PC-9 (cell line): ENCODE measurements at places on chromosomes 12 and 14. TPM values are rescaled to one million over a fixed set of nuclear protein-coding genes. Genes with fewer than 3 reads are reported as not detected.

GPR84 gene
- total RNA-seq = not detected in 2 replicates

BMAL2 gene
- 56.7 and 87.9 TPM in 2 replicates for total RNA-seq

NANOG gene
- total RNA-seq = not detected in 2 replicates

- DNase-seq = peak; percentile 56
Observed at GRCh38 chr12:56839915-56840325, 76.8 kb downstream of the HSD17B6 start.

DNA sequence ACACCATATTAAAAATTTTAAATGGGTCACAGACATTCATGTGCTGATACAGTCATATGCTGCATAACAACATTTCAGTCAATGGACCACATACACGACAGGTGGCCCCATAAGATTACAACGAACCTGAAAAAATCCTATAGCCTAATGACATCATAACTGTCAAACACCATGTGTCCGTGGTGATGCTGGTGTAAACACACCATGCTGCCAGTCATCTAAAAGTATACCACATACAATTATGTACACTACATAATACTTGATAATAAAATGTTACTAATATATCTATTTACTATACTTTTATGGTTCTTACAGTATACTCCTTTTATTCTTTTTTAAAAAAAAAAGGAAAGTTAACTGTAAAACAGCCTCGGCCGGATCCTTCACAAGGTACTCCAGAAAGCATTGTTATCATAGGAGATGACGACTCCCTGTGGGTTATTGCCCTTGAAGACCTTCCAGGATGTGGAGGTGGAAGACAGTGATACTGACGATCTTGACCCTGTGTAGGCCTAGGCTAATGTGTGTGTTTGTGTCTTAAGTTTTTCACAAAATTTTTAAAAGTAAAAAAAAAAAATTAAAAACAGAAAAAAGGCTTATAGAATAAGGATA, 5.0 kb upstream of the TDG start:
- DNase-seq = no peak

SRRM4 gene
- total RNA-seq = not detected in 2 replicates

CIDEB gene
- total RNA-seq = not detected in 2 replicates

DNA sequence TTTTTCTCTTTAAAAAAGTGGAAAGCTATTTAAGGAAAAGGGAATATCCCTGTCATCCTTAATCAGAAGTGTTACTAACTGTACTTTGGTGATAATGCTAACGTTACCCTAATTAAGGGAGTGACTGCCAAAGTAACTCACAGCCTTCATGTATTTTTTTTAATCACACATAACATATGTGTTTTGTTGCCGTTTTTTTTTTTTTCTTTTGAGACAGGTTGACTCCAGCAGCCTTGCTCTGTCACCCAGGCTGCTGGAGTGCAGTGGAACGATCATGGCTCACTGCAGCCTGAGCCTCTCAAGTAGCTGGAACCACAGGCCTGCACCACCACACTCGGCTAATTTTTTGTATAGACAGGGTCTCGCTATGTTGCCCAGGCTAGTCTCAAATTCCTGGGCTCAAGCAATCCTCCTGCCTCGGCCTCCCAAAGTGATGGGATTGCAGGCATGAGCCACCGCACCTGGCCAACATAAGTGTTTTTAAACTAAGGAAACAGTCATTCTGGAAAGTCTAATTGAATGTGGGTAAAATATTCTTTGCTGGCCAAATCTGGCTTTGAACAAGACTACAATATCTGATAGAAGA, 56.5 kb downstream of the HECTD4 start:
- DNase-seq = no peak

- no peak for DNase-seq
Observed at GRCh38 chr14:90858511-90858910, 42.3 kb upstream of the TTC7B start.

- DNase-seq = no peak
Observed at GRCh38 chr14:34340025-34340625, 121.9 kb downstream of the SPTSSA start.

- no peak for DNase-seq
Observed at GRCh38 chr12:92695056-92695455, 7.7 kb upstream of the PLEKHG7 start.

DNA sequence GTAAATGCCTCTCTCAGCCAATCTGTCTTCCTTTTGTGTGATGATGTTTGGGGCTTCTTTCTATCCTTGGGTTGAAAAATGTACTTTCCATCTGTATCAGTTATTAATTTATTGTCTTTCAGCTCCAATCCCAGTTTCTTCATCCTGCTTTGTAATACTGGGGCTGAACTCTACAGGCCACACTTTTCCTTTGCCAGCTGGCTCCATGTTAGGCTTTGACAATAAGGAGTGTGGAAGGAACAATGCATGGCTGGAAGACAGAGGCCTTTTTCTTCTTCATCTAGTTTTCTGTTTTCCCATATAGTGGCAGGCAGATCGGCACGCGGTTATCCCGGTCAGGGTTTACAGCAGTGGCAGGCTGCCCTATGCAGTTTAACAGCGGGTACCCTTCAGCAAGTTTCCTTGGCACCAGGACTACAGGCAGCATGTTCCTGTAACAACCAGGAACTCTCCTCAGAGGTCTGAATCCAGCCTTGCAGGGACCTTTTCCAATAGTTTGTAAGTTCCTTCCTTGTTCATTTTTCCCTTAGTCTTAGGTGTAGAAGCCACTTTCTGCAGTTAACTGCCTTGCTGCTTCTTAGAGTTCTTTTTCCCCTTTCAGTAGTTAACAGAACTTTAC, 38.5 kb upstream of the CRACR2A start:
- DNase-seq = no peak

GRCh38 chr12:59075968-59076490, 155.7 kb upstream of the LRIG3 start:
- no peak for DNase-seq
